T-helper 22 cell (primary cell): ENCODE measurements at places on chromosomes 4 and X.

DNA sequence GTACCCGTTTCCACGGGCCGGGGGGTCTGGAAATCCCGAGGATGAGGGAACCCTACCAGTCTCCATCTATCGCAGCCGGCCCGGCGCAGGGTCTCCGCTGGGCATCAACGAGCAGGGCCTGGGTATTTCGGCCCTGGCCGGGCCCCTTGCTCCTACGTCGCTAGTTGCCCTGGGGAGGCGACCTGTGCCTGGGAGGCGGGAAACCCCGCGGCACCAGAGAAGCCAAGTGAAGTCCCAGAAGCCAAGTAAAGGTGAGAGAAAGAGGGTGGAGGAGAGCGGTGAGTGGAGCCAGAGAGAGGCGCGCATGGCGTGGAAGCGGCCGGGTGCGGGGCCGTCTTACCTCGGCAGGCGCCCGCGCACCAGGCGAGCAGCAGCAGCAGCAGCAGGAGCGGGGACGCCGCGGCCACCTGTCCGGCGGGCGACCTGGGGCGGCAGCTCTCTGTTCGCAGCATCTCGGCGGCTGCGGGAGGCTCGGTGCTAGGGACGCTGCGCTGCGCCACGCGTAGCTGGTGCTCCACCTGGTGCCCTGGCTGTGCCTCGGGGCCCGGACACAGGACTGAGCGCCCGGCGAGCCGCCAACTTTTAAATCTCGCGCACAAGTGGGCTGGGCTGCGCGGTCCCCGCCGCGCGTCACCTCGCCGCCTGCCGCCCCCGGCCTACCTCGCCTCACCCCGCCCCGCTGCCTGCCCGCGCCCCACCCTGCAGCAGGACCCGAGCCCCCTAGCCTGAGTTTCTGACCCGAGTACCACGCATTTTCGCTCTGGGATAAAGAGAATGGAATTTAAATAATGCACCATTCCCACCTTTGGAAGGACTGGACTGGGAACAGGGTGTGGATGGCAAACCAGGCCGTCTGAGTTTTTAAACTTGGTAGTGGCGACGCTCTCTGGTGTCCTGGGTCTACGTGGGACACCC is at the start of gene NMU:
Gene NMU, minus strand, starts transcription at position 558 of the 915 bp plus-strand sequence. Its CDS starts 106 bp downstream, at position 452.
- no peak for DNase-seq

GRCh38 chr4:128354205-128354821 is 66.7 kb upstream of the PGRMC2 start:
- DNase-seq: no peak

DNA sequence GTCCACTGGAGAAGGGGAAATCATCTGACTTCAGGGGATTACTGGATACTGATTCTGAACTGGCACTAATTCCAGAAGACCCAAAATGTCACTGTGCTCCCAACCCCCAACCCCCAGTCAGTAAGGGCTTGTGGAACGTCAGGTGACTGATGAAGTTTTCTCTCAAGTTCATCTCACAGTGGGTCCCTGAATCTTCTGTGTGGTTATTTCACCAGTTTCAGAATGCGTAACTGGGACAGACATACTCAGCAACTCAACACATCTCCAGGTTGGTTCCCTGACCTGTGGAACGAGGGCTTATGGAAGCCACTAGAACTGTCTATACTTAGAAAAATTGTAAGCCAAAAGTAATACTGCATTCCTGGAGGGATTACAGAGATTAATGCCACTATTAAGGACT is 45.3 kb downstream of the DDX60L start:
- DNase-seq: no peak

DNA sequence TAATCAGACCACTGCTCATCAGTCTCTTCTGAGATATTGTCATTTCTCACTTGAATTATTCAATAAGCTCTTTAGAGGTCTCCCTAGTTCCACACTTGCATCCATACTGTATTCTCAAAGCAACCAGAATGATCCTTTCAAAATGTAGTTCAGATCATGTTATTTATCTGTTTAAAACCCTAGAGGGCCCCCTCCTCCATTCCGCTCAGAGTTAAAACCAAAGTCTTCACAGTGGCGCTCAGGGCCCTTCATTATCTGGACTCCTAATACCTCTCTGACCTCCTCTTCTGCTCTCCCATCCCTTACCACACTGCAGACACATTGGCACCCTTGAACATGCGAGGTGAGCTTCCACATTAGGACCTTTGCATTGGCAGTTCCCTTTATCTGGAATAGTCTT is 32.7 kb upstream of the HPGDS start:
- DNase-seq: no peak

DNA sequence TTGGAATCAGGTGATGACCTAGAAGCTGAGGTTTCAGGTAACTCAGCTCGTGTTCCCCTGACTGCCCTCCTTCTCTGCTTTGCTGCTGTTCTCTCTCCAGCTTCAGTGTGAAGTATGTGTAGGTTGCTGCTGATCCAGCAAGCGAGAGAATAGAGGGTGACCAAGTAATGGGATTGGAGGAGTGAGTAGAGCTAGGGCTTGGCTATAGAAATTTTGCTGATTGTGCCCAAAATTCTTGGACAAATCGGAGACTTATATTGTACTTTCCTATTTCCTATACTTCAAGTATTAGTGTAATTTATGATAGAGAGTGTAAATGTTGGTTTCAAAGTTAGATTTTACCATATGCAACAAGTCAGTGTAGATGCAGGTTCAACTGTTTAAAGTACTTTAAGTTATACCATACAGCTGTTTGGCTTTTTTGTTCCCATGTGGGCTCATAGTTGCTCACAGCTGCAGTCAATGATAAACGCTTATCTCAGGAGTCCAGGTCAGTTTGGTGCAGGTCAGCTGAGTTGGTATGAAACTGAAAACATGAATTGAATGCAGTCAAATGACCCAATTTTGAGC is 48.0 kb downstream of the RAPGEF2 start:
- DNase-seq: no peak

GRCh38 chr4:7847206-7847605 is 92.5 kb downstream of the AFAP1 start:
- no peak for DNase-seq

- no peak for DNase-seq
Observed at GRCh38 chr4:42048394-42048793, 58.1 kb downstream of the SLC30A9 start.

- no peak for DNase-seq
Observed at GRCh38 chrX:22060415-22061280, 28.5 kb downstream of the PHEX start.

- no peak for DNase-seq
Observed at GRCh38 chr4:95068401-95068800, 310.6 kb downstream of the BMPR1B start.

DNA sequence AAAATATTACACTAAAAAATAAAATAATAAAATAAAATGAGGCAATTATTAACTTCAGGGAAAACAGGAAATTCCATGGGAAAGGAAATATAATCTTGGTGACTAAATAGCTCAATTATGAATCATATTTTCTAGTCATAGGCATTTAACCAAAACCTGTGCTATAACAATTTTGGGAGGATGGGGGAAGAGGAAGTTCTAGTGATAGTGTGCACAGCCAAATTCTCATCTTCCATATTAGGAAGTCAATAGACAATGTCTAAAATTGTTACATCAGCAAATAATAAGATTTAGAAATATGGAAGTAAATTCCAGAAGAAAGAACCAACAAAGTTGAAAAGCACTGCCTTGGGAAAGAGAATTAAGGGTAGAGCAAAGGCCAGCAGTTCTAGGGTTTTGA is 2.8 kb downstream of the AWAT2 start:
- no peak for DNase-seq

- DNase-seq: no peak
Observed at GRCh38 chrX:39815631-39816030, 282.1 kb downstream of the BCOR start.

DNA sequence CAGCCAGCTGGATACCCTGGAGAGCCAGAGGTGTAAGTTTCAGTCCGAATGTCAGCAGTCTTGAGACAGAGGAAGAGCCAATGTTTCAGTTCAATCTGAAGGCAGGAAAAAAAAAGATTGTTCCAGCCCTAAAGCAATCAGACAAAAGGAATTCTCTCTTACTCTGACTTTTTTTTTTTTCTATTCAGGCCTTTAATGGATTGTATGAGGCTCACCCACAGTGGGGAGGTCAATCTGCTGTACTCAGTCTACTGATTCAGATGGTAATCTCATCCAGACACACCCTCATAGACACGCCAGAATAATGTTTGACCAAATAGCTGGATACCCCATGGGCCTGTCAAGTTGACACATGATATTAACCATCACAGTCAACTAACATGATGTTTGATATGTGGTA is 51.9 kb downstream of the TEX13A start:
- no peak for DNase-seq

GRCh38 chrX:74510401-74510800 is 89.1 kb downstream of the SLC16A2 start:
- no peak for DNase-seq

- no peak for DNase-seq
Observed at GRCh38 chr4:153513596-153513995, 47.4 kb downstream of the TMEM131L start.

DNA sequence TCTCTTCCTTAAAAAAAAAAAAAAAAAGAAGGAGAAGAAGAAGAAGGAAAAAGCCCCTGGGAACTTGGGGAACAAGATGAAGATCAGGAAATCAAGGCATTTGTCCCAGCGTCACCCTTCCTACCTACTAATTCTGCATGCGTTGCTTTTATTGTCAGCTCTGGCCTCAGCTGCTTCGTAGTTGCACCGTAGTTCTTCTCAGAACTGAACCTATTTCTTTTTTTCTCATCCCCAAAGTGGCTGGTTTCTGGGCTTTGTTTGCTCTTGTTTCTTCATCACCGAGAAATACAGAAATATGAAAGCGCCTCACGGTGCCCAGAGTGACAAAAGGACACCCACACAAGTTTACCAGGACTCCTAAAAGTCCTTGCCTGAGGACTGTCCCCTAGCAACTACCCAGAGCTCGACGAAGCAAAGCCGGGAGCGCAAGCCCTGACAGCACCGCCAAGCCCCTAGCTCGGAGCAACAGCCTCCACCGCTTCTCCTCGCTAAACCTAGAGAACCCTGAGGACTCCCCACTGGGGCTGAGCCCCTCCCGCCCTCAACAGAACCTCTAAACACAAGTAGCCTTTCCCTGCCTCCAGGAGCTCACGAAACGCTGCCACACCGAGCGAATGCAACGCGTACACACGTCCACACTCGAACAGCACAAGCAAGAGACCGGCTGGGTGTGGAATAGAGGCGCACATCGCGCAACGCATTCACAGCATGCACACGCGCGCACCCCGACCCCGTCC is 710 bp downstream of the PRKG2 start:
- DNase-seq: no peak

DNA sequence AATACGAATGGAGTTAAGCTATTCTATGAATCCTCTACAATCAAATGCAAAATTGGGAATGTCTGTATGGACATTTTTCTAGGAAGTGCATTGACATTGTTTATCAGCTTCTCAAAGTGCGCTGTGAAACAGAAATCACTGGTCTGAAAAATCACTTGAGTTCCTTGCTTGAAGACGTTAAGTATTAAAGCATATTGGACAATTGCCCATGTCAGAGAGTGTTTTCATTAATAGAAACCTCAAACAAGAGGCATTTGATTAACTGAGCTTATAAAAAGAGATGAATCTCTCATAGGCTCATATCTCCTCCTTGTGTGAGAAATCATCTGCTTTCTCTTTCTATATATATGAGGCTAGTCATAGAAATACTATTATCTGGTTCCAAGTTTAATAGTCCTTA is 692.1 kb upstream of the POU3F4 start:
- no peak for DNase-seq

- DNase-seq: no peak
Observed at GRCh38 chr4:127988638-127989037, 23.4 kb downstream of the ABHD18 start.

GRCh38 chrX:72142094-72142793 is 10.5 kb upstream of the RTL5 start:
- DNase-seq: no peak

GRCh38 chr4:110033355-110034025 is 120.8 kb downstream of the EGF start:
- no peak for DNase-seq

DNA sequence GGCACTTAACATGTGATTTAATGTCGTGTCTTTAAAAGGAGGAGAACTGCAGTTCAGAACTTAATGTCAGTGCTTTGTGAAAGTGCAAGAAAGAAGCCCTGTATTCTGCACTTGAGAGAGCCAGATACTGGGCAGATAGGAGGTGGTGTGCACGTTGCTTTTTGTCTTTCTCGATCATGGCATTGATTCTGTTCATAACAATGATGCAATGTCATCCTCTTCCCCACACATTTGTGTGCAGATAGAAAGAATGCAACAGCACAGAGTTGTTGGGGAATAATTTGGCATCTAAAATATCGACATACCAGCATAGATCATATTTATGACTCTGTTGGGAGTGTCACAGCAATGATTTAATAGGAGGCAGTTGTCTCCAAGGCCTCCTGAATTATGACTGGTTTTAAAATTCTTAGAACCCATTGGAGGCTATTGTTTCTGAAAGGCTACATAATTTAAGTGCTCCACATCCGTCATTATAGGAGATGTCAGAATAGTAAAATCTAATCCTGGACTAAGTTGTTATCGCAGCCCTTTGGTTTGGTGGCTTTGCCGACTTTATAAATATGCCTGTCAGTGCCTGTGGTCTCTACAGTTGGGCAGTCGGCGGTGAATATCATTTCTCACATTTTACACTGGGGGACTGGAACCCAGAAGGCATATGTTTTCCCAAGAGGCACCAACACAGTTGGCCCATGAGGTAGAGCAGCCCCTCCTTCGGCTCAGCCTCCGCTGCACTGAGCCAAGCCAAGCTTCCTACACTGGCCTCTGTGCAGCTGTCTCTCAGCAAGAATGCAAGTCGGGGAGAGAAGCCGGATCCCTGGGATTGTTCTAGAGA is 124.9 kb downstream of the PTTG2 start:
- no peak for DNase-seq

GRCh38 chr4:105878668-105879067 is 16.6 kb upstream of the NPNT start:
- no peak for DNase-seq

GRCh38 chr4:94168321-94168720 is 39.3 kb upstream of the SMARCAD1 start:
- DNase-seq: no peak

GRCh38 chrX:50705042-50705441 is 109.0 kb downstream of the SHROOM4 start:
- DNase-seq: no peak

- no peak for DNase-seq
Observed at GRCh38 chrX:97787311-97787710, 903.6 kb downstream of the RPA4 start.

GRCh38 chr4:5824635-5825034 is 68.3 kb downstream of the CRMP1 start:
- DNase-seq: no peak
